ENCODE measurements at places on chromosomes 2 and 18.

DNA sequence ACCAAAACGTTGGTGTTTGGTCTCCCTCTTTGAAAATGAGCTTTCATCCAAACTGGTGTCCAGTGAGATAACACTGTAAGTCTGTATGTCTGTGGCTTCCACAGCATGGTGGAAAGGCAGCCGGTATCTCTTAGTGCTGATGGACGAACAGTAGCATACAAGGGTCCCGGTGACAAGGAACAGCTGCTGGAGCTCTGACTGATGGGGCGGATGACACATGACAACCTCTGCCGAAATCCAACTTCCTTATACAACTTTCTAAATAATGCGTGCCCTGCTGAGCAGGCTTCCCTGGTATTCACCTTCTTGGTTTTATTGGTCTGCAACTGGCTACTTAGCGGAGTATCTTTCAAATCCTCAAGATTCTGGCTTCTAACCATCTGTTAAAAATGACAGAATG lies 216.2 kb downstream of the SRBD1 start:
- DNase-seq, result no peak

- DNase-seq, result peak; percentile 51
Observed at GRCh38 chr2:174593574-174594203, 3.9 kb downstream of the WIPF1 start.

DNA sequence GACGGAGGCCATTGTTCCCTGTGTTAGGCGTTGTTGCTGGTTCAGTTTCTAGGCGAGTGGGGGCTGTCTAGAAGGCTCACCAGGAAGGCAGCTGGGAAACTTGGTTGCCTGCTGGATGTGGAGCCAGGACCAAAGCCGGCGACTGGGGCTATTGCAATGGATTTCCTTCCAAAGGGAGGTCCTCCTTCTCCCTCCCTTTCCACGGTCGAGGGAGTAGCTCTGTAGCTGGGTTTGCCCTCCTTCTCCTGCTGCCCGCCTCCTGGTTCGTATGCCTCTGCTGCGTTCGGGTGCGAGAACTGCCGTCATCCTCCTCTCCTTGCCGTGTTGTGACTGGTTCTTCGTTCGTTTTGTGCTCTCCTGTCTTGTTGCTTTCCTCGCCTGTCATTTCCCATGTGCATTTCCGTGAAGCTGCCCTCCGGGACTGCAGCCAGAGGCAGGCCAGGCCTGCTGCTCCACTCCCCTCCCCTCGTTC lies 203.4 kb downstream of the NEDD4L start:
- no peak for DNase-seq

DNA sequence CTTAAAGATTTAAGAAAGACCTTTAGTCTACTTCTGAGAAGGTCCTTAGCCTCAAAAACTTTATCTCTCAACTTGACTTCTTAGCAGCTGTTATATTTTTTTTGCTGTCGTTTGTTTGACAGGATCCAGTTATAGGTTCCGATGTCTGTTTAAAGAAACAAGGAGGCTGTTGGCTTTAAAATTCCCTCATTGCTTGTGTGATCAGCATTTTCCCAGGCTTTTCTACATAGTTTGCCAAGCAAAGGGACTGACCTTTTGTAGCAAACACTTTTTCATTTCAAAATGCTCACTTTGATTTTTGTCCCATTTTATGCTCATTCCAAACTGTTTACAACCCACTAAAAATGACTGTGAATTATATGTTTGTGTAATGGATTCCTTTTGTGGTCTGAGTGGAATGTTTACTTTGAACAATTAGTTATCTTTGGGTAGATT lies 394.9 kb downstream of the ARHGAP15 start:
- DNase-seq, result no peak

- DNase-seq, result no peak
Observed at GRCh38 chr2:102253140-102253752, 58.1 kb upstream of the IL1RL1 start.

GRCh38 chr2:168192839-168193616 lies 54.4 kb downstream of the STK39 start:
- DNase-seq, result peak; percentile 14

DNA sequence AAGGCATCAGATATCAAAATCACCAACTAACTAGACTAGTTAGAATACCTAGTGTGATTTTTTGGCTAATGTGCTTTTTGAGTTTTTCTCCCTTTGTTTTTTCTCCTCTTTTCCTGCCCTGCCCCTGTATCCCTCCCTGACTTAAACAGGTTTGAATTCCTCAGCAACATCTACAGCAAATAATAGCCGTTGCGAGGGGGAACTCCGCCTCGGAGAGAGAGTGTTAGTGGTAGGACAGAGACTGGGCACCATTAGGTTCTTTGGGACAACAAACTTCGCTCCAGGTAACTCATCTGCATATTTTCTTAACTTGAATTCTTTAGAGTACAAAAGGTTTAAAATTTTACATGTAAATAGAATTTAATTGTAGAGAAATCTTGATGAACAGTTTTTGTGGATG lies 45.0 kb downstream of the CLIP4 start:
- no peak for DNase-seq

DNA sequence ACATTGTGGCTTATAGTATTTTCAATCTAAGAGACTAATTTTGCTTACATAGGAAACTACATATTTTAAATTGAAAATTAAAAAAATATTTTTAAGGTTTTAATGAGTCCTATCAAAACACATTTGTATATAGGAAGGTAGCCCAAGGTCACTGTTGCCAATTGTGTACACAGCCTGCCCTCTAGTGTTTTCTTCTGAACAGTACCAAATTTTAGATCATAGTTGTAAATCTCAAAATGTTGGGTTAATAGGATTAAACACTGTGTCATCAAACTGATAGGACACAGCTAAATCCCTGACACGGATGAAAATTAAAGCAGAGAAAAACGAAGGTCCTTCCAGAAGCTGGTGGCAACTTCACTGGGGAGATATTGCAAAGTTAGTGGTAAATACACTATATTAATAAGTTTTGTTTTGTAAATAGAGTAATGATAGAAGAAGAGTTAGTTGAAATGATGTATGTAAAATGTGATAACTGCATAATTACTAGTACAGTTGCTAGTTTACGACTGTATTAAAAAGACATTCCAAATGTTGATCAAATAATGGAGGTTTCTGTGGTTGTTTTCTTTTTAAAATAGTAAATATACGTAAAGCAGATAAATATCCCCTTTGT lies 19.7 kb downstream of the CLUL1 start:
- DNase-seq, result peak; percentile 54

- DNase-seq, result no peak
Observed at GRCh38 chr2:3073041-3073595, 304.5 kb downstream of the EIPR1 start.

DNA sequence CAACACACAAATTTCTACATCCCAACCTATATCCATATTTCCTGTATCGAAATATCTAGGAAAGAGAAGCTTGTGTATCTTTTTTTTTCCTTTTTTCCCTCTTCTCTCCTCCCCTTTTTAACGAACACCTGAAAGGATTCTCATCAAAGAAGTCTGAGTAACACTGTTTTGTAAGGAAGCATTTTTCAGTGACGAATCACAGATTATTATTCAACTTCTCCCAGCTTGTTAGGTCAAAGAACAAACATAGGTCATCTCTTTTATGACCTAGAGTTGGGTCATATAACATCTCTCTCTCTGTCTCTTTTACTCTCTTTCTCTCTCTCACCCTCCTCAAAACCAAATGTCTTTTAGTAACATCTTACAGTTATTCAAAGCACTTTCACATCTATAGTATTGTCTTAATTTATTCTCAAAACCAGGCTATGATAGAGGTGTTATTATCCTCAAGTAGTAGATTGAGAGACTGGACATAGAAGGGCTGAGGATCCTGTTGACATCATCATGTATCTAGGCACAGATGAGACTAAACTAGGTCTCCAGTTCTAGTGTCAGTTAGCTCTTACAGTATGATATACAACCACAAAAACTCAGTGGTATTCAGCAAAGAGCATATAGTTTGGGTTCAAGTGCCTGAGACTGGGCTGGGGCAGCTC lies 80.1 kb upstream of the SPOPL start:
- DNase-seq, result no peak

GRCh38 chr2:100554798-100555407 lies 7.9 kb upstream of the PDCL3 start:
- DNase-seq, result peak; percentile 87

- peak; percentile 73 for DNase-seq
Observed at GRCh38 chr2:215931256-215931903, 82.0 kb downstream of the MREG start.

DNA sequence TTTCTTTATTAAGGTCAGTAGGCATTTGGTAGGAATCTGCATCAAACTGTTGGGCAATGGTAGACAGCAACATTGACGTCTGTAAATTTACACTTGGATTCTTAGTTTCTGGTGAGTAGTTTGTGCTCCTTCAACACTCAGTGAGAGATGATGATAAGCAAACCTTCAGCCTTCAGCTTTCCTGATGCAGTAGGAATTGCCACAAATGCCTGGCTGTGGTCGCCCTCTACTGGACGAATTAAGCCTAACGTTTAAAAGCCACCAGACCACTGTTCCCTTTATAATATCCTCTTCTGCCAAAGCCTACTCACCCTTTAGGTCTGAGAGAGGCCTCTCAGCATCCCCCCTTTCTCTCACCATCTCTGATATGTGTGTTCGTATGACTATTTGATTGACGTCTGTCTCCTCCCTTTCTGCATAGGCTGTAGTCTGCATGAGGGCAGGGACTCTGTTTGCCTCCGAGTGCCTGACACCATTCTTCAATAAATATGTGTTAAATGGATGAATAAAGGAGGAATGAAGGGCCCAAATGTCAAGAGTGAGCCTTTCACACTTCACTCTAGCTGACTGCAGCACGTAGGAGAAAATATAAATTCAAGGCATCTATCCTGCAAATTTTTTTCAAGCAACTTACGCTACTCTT lies 47.0 kb upstream of the PLEKHM3 start:
- DNase-seq, result peak; percentile 59

GRCh38 chr2:37872192-37872750 lies 52.8 kb upstream of the RMDN2 start:
- DNase-seq, result no peak

DNA sequence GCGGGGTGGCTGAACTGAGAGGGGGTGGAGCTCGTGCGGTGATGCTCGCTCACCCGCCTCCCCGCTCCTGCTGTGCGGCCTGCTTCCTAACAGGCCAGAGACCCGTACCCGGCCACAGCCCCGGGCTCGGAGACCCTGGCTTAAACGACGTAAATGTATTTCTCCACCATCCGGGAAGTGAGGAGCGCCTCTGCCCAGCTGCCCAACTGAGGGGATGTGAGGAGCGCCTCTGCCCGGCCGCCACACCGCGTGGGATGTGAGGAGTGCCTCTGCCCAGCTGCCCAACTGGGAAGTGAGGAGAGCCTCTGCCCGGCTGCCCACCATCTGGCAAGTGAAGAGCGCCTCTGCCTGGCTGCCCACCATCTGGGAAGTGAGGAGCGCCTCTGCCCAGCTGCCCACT lies 110.6 kb downstream of the HS6ST1 start:
- no peak for DNase-seq

GRCh38 chr18:53749766-53750165 lies 474.7 kb downstream of the MBD2 start:
- DNase-seq, result no peak

- no peak for DNase-seq
Observed at GRCh38 chr2:124193706-124194105, 168.6 kb downstream of the CNTNAP5 start.

DNA sequence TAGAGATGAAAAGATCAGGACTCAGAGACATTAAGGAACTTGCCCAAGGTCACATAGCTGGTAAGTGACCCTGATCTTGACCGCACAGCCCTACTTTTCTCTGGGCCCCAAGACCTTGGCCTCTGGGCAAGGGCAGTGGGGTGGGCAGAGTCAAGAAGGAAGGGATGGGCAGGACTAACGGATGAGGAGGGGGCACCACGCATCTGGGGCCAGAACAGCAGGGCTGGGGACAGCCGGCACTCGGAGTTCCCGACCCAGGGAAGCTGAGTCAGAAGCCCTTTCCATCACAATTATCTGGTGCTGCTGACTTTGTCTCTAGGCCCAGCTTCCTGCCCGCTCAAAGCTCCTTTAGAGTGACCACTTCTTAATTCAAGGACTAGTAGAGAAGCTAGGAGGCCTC lies 14.4 kb downstream of the CFAP65 start:
- no peak for DNase-seq

DNA sequence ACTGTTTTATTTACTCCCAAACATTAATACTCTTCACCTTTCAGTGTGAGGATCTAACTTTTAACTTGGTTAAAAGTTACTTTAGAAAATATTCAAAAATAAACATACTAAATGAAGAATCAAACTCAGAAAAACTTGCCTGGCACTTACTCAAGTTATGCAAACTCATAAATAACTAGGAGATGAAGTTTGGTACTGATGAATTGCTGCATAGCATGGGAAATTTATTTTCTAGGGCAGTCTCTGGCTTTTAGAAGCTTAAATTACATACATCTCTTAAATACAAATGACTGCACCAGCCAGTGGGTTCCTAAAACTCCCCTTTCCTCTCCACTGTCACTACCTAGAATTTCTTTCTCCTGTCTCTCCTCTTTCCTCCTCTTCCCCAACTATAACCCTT lies 46.7 kb upstream of the CREB1 start:
- no peak for DNase-seq

- peak; percentile 35 for DNase-seq
Observed at GRCh38 chr2:32951672-32952071, 4.9 kb downstream of the LTBP1 start.

DNA sequence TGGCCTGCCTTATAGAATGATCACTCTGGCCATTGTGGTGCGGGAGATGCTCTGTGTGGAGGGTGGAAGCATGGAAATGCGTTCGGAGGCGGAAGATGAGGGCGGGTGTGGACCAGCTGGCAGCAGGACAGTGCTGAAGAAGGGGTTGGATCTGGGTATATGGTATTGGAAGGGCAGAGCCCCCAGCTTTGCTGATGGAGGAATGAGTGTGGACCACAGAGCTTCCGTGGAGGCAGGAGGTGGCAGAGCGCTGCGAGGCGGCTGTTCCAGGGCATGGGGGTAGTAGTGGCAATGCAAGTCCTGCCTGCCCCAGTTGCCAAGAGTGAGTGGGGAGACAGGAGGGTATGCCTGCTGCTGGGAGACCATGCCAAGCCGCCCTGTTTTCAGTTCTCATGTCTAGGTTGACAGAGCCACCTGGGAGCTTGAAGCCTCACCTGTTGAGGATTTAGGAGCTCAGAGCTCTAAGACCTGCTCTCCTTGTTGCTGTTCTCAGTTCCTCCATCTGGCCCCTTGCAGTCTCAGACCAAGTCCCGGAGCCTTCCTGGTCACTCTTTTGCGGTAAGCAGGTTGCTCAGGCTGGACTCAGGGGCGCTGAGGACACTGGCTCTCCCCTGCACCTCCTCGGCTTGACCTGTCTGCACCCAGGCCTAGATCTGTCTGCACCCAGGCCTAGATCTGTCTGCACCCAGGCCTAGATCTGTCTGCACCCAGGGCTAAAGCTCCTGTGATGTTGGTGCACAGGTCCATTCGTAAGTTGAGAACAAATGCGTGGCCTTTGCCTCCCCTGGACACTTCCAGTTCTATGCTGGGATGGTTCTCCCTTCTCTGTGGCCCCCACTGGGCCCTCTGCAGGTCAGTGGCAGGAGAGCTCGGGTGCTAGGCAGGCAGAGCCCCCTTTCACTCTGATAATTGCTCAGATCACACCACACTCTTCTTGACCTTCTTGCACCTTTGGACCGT lies 290.5 kb upstream of the HS6ST1 start:
- DNase-seq, result no peak

- no peak for DNase-seq
Observed at GRCh38 chr2:216765761-216766262, 70.5 kb upstream of the IGFBP5 start.
